ENCODE measurements at places on chromosomes 11 and 22.

DNA sequence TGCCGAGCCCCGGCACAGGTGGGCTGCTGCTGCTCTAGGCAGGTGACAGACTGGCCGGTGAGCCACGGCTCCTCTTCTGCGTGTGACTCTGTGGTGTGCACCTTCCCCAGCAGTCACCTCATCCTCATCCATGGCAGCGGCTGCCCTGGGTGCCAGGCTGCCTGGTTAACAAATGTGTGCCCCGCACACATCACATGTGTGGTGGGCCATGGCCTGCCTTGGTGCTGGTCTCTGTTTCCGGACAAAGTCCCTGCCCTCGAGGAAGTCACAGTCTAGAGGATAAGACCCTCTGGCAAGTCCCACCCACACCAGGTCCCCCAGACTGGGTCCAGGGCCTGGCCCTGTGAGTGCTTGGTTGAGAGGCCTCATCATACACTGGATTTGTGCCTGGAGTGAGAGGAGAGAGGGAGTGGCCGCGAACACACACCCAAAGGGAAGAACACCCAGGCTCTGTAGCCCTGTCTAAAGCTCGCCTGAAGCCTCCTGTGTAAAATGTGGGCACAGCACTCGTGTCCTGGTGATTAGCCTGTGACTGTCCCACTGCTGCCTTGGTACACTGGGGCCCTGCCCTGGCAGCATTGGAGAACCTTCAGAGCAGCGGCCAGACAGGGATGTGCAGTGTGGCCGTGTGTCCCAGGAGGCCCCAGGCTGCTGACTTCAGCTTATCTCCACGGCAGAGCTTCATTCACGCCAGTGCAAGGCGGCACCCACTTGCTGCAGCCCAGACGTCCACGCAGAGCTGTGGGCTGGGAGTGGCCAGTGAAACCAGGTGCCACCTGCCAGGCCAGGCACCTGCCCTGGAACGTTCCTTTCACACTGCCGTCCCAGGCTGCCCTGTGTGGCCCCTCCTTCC, 269.9 kb downstream of the TBC1D22A start:
- no peak for DNase-seq

DNA sequence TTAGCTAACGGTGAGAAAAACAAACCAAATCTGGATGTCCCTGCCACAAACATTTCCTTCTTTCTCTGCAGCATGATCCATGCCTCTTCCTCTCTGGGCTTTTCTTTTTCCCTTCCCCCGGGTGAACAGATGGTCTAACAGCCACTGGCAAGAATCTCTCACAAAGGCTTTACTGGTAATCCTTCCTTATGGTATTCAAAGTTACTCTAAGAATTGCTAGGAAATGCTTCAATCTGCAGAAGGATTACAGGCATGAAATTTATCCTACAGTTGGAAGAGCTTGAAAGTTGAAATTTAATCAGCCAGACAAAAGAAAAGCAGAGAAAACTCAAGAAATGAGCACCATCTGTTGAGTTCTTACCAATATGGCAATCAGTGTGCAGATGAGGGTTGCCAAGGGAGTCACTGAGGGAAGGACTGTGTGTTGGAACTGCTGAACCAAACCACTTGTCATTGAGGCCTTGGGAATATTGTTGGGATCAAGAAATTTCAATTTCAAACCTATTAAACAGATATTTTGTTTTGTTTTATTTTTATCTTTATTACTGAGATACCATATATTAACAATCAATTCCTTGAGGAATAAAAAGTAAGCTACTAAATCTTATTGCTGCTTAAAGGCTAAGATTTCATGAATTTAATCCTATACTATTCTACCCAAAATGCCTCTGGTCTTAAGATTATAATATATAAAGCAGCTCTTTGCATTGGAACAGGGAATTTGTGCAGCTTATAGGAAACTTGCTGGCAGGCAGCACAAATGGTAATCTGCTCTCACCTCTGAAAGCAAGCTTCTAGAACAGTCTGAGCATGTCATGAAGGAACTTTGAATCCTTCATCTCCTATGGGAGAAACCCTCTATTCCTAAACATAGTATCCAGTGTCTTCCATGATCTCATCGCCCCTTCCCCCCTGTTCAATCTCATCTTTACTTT, 29.7 kb upstream of the NDUFC2 start:
- no peak for DNase-seq

- peak; percentile 77 for DNase-seq
Observed at GRCh38 chr22:17258015-17258787, 39.0 kb upstream of the ADA2 start.

DNA sequence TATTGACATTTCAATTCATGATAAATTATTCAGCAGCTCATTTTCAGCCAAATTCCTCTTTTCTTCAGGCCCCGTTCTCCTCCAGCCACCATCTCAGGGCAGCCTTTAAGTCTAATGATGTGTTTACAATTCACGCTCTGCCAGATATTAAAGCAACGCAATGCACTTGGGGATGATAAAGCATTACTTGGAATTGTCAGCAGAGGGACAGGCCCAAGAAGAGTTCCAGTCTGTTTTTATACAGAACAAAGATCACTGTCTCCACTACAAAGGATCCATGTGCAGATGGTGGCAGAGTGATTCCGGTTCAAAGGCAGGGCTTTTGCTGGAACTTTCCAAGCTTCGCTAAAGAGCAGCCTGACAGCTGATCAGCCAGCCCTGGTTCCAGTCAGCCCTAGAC, 13.6 kb upstream of the GALNT18 start:
- peak; percentile 60 for DNase-seq

DNA sequence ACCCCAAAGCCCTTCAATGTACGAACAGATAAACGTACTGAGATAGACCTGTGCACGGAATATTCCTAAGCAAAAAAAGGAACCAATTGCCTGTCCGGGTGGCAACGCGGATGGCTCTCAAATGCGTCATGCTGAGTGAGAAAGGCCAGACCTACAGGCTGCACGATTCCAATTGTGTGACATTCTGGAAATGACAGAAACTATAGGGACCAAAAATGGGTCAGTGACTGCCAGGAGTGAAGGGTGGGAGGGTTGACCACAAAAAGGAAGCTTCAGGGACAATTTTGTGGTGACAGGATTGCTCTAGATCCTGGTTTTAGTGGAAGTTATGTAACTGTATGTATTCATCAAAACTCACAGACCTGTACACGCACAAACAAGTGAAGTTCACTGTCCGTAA, 24.0 kb upstream of the SYT8 start:
- DNase-seq = no peak

Data from DMS79 treated with DMSO at 0.1 percent for 48 hours (cell line).